GM20000 (cell line): ENCODE measurements at places on chromosomes 1 and 21.

DNA sequence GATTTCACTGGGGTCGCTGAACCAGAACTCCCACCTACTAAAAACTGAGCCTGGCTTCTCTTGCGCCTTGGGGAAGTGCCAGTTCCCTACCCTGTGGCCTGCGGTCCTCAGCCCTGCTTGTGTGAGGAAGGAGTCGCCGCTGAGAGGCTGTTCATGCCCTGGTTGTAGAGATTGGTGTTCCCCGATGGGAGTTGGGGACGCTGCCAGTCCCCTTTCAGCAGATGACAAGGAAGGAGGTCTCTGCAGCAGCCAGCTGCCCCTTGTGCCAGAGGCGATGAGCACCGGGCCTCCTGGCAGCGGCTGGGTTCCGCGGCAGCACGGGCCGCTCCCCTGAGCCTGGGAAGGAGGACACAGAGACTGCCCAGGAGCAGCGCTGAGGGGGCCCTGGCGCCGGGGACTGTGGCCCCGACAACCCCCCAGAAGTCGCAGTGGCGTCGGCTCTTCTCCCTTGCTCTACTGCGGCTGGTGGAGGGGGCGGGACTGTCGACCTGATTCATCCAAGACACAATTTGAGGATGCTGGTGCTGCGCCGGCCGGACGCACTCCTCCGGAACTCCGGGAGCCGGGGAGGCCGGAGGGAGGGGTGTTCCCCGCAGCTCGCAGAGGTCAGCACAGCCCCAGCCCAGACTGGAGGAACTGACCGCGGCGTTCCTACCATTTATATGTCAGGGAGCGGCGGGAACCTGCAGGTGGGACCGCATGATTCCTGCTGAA lies 12.0 kb upstream of the ADORA3 start:
- no peak for DNase-seq

- no peak for DNase-seq
Observed at GRCh38 chr1:47238935-47239592, 7.0 kb upstream of the TAL1 start.

DNA sequence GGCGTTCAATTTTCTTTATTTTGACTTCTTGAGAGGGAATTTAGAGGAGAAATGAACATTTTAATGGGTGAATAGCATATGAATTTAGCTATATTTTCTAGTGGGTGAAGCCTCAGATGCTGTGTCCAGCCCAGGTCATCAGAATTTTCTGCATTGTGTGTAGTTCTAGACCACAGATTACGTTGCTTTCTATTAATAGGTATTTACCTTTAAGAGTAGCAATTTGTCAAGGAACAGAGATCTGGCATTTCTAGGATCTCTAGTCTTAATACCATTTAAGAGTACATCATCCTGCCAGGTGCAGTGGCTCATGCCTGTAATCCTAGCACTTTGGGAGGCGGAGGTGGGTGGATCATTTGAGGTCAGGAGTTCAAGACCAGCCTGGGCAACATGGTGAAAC lies 20.7 kb downstream of the TDRD5 start:
- DNase-seq = no peak

DNA sequence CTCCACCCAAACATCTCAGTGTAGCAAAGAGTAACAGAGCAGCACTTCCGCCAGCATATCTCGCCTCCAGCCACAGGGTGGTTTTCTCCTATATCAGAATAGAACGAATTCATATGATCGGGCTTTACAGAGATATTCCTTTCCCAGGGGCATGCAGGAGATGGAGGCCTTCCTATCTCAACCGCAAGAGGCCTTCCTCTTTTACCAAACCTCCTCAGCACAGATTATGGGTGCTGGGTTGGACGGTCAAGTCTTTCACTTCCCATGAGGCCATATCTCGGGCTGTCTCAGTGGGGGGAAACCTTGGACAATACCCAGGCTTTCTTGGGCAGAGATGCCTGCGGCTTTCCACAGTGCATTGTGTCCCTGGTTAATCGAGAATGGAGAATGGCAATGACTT lies 65.8 kb downstream of the OVGP1 start:
- DNase-seq = no peak

- no peak for DNase-seq
Observed at GRCh38 chr21:38095220-38095619, 161.6 kb upstream of the KCNJ15 start.

DNA sequence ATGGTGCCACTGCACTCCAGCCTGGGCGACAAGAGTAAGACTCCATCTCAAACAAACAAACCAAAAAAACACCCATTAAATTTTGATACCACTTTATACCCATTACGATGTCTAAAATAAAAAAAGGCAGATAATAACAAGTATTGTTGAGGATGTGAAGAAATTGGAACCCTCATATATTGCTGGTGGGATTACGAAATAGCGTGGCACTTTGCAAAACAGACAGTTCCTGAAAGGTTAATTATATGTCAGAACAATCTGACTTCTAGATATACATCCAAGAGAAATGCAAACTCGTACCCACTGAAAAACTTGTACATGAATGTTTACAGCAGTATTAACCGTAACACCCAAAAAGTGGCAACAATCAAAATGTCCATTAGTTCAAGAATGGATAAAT lies 70.3 kb downstream of the USP24 start:
- no peak for DNase-seq

DNA sequence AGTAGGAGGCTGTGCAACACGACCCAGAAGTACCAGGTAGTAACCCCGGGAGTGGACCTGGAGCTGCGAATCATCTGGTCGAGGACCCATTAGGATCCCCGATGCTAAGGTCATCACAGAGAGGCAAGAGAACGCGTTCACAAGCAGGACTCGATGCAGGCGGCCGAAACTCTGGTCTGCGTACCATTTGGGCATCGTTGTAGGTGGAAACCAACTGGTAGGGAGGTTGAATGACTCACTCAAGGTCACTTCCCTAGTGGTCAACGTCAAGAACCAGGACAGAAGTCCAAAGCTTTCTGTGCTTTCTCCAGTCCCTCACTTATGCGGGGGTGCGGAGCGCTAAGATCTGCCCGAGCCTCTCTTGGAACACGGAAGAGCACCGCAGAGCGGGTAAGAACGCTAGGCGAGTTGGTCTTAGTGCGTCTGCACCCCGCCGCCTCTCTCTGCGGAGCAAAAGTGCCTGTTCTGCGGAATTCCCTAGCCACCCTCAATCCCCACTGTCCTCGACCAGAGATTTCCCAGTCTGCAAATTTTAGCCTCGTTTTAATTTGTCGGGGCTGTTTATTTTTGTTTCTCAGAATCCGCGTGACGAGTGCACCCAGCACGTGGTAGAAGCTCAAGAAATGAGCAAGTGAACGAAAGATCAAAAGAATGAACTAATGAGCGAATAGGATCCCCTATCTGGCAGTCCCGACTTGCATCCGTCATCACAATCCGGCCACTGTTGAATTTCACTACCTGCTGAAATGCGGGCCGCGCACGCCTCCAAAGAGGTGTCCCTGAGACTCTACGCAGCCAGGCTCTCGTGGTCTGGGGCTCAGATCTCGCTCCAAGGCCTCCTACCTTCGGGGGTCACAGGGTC lies 12.2 kb downstream of the HLX start:
- DNase-seq = no peak

GRCh38 chr1:25256578-25256965 lies 9.3 kb upstream of the RSRP1 start:
- DNase-seq = no peak

- peak; percentile 66 for DNase-seq
Observed at GRCh38 chr1:159945483-159946241, at the start of gene IGSF9. IGSF9 (minus strand) TSS chr1:159945613; CDS start chr1:159943454, 2,159 bp downstream.

DNA sequence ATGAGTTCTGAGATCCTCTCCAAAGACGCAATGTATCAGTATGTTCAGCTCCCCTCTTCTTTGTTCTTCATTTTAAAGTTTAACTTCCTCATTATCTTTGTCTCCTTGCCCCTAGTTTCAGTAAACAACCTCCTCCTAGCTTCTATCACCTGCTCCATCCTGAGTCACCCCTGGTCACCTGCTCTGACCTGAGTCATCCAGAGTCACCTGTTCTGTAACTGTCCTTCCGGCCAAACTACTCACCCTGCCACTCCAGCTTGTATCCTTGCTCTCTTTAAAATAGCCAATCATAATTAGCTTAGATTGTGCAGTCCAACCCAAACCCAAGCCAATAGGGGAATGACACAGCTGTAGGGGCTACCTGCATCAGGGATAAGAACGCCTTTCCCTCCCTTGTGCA lies 332.0 kb downstream of the OLFM3 start:
- no peak for DNase-seq

DNA sequence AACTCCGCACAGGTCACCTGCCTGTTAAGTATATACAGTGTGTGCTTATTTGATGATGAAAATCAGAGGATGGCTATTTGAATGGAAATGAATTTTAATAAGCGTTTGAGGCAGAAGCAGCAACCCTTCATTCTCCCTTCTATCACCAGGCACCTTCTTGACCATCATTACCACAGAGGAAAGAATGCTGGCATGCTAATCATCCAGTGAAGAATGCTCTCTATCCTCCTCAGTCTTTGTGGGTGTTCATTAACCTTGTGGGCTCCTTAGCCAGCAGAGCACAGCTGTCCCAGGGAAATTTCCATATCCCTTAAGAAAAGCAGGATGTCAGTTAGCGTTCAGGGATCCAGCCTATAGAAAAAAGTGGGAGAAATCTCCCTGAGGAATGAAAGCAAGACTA lies 428.0 kb upstream of the CAMK1G start:
- DNase-seq = no peak

DNA sequence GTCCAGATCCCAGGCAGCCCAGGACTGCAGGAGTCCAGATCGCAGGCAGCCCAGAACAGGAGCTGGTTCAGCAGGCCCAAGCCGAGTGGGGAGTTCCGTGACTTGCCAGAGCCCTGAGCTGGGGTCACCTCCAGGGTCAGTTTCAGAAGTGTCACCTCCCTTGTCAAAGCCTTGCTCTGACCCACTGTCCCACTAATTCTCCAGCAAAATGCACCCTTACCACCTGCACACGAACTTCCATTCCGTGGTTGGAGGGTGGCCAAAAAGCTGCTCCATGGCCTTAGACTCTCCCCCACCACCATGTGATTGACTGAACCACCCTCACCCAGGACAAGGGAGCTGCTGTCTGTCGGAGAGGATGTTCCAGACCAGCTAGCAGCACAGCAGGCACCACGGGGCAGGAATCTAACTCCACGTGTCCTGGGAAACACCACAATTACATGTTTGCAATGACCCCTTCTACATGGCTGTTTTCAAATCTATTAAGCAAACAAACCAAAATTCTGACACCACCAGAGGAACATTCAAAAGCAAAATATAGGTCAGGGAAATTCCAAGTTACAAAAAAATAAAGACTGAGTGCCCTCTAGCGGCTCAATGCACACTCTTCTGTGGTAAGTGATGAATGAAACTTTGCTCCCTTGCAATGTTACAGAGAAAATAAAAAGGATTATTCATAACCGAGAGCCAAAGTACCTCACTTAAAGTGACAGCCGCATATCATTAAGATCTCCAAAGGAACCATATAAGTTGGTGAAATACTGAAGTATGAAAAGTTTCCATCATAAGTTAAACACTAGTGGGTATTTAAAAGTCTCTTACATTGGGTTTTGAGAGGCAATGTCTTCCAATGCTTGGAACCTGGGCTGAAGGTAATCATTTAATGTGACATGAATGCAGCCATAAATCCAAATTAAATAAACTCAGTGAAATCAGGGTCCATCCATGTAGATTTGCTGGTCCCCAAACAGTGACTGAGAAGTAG lies 76.3 kb downstream of the NPHP4 start:
- peak; percentile 75 for DNase-seq

GRCh38 chr21:36010801-36011200 lies 49.5 kb downstream of the SETD4 start:
- no peak for DNase-seq

GRCh38 chr1:18637511-18637960 lies 6.9 kb downstream of the PAX7 start:
- peak; percentile 22 for DNase-seq

DNA sequence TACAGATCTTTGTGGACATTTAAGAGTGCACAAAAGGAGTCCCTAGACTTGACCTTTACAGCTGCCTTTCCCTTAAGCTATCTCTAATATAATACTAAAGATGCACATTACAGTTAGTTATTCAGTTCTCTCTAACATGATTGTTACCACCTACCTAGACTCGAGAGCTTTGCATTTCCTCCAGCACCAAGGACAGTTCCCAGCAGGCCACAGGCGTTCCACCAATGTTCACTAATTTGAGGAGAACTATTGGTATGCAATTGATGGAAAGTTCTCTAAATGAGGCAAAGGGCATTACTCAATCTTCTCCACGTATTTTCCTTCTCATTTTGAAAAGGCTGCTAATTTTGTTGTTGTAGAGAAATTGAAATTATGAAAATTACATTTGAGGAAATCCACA lies 5.4 kb upstream of the NTNG1 start:
- DNase-seq = peak; percentile 44

- DNase-seq = no peak
Observed at GRCh38 chr21:37210130-37210529, 57.0 kb downstream of the VPS26C start.

- DNase-seq = peak; percentile 92
Observed at GRCh38 chr1:110963691-110964454, at the start of gene LRIF1. LRIF1 (minus strand) TSS chr1:110963922; CDS start chr1:110963688, 234 bp downstream.

- DNase-seq = peak; percentile 73
Observed at GRCh38 chr1:224106568-224107281, 7.2 kb upstream of the FBXO28 start.

- DNase-seq = no peak
Observed at GRCh38 chr1:108610073-108610472, 50.2 kb downstream of the EEIG2 start.

DNA sequence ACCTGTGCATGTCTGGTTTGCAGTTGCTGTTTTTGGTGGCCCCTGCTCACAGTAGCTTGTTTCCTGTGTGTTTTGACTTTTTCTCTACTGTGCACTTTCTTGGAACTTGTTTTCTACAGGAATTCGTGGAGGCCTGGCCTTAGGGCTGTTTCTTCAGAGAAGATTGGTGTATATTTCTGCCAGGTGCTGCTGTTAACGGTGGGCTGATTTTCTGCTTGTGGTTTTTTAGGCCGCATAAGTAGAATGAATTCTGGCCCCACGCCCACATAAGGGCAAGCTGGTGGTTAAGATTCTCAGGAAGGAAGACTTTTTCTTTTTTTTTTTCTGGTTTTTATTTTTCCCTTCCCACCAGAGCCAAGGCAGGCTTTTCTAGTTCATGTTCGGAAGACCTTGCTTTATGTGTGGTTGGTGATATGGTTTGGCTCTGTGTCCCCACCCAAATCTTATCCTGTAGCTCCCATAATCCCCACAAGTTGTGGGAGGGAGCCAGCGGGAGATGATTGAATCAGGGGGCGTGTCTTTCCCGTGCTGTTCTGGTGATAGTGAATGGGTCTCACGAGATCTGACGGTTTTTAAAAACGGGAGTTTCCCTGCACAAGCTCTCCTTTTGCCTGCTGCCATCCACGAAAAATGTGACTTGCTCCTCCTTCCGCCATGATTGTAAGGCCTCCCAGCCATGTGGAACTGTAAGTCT lies 71.5 kb upstream of the DISP3 start:
- no peak for DNase-seq

DNA sequence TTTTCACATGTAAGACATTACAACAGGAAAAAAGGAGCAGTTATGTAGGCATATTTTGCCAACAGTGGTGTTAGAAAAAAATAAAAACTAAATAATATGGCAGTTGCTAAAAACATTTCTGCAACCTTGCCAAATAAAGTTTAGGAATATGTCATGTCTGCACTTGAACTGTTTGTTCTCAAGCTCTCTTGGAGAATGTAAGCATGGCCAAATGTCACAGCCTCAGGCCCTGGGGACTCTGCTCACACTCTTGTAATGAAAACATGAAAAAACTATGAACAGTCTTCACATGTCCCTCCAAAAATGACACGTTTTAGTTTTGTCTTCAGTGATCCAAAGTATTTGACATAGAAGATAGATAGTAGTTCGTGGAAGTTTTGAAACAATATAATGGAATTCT lies 753.3 kb downstream of the LTN1 start:
- no peak for DNase-seq

- no peak for DNase-seq
Observed at GRCh38 chr1:203124011-203124410, 3.5 kb upstream of the ADORA1 start.

GRCh38 chr21:33511639-33512038 lies 20.1 kb upstream of the DNAJC28 start:
- DNase-seq = no peak
